ENCODE measurements at places on chromosomes 2 and 18.

DNA sequence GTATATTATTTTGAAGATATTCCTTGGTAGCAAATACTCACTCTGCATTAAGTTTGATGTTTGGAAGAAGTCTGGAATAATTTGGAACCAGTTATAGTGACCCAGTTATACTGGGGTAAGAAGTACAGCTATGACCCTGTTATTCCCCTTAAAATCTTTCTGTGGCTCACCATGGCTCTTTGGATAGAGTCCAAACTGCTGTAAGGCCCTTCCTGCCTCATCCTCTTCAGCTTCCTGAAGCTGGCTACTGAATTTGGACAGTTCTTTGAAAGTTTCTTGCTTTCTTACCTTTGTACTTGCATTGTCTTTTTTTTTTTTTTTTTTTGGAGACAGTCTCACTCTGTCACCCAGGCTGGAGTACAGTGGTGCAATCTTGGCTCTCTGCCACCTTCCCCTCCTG, 85.6 kb downstream of the ABI2 start:
- no peak for DNase-seq

- no peak for DNase-seq
These were observed 33.6 kb downstream of the MC4R start for GRCh38 chr18:60339018-60339417.

- DNase-seq, result no peak
These were observed 4.0 kb downstream of the NEU4 start for GRCh38 chr2:241812730-241813643.

DNA sequence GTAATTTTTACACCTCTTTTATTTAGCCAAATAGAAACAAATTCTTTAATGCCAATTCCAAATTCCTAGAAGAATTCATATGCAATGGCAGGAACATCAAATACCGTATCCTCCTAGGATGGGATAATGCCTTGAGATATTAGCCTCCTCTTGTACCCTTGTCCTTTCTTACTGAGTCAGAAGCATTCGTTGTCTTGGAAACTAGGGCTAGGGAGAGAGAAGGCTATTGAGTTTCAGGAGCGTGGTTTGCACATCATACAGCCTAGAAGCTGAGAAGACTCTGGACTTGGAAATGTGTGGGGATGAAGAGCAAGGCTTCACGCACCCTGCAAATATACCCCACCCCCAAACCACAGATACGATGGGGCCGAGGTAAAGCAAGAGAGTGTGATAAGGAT, 300.7 kb downstream of the SP3 start:
- no peak for DNase-seq

DNA sequence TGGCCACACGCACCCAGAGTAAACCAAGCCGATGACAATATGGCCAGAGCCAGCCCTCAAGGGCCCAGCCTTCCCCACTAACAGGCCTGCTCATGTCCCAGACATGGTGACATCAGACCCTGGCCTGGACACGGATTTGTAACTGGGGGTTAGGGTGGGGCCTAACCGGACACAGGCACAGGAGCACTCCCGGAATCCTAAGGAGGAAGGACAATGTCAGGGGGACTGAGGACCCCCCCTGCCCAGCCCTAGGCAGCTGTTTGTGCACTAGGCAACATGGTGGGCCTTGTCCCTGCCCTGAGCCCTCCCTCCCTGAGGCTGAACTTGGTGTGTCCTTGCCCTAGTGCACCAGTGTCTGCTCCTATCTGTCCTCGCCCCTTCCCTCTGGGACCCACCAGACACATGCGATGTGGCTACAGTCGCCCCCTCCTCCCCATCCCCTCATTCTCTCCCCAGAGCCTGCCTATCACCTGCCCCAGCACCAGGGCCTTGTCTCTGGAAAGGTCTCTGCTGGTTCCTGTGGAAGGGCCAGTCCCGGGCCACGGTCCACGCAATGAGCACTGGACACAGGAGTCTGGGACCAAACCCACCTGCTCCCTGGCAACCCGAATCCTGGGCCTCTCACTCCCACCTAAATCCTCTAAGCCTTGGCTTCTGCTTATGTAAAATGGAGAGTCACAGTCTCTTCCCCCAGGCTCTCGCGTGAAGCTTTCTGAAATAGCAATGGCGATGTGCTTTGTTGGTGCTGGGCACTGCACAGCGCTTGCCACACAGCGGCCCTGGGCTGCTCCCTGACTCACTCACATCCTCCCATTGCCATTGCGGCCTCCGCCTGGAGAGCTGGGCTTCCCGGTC, 76.5 kb upstream of the RAB6C start:
- no peak for DNase-seq

GRCh38 chr2:127860130-127860529, 2.2 kb upstream of the POLR2D start:
- no peak for DNase-seq

DNA sequence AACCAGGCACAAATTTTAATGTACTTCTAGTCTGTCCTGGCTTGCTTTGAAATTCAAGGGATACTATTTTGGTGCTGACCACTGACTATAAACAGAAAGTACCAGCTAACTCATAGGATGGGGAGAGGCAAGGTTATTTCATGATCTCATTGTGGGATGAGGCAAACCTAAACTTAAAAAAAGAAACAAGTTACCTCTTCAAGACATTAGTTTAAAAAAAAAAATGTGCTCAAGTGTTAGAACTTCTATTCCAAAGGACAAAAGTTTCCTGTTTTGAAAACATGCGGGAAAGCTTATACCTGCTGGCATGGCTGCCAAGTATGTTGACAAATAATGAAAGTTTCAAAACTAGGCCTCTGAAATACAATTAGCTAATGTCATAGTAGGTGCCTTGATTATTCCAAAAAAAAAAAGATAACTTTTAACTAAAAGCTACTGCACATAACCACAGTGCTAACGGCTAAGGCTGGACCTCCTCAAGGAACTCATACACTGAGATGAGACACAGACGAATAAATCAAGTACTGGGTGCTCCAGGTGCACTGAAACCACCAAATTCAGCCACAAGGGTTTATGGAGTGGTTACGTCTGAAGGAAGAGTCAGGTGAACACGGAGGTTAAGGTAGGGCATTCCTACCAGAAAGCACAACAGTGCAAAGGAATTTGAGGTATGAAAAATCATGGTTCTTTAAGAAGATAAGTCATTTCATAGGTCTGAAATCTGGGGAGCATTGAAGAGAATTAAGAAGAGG, 38.1 kb downstream of the TMEM131 start:
- DNase-seq, result no peak

DNA sequence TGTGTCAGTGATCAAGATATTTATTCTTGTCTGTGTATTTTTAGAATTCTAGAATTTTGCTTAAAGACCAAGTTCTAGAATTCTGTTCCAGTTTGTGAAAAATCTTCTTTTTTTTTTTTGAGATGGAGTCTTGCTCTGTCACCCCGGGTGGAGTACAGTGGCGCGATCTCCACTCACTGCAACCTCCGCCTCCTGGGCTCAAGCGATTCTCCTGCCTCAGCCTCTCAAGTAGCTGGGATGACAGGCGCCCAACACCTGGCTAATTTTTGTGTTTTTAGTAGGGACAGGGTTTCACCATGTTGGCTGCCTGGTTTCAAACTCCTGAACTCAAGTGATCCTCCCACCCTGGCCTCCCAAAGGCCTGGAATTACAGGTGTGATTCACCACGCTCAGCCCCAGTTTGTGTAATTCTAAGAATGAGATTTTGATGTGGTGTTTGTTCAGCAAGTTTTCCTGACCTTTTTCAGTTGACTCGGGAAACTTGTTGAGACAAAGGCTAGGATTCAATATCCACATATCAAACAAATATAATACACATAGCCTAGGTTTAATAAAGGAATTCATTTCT, 3.6 kb downstream of the EIF5B start:
- DNase-seq, result no peak

DNA sequence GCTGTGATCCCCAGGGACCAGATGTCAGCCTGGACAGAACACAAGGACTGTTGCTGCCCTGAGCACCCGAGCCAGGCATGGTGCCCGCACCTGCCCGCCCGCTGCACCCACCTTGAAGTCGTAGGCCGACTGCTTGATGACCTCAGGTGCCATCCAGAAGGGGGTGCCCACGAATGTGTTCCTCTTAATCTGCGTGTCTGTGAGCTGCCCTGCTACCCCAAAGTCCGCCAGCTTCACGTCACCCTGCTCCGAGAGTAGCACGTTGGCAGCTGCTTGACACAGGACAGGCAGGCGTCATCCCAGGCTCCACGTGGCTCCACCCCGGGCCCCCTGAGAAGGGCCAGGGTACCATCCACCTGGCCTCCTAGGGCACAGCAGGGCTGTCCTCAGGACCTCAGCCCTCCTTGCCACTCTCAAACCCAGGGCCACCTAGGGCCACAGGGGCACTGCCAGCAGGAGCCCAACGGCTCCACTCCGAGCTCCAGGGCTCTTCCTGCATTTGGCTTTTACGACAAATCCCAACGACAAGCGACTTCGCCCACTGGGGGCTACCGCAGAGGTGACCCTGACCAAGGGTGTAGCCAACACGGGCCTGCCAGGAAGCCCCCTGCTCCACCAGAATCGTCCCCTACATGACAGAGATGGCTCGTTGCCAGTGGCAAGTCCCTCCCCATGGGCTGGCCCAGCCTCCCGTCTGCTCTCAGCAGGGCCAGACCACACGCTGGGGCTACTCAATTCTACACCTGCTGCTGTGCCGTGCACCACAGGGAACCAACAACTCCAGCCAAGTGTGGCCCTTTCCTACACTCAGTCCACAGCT, 9.0 kb downstream of the STK25 start:
- DNase-seq, result no peak

DNA sequence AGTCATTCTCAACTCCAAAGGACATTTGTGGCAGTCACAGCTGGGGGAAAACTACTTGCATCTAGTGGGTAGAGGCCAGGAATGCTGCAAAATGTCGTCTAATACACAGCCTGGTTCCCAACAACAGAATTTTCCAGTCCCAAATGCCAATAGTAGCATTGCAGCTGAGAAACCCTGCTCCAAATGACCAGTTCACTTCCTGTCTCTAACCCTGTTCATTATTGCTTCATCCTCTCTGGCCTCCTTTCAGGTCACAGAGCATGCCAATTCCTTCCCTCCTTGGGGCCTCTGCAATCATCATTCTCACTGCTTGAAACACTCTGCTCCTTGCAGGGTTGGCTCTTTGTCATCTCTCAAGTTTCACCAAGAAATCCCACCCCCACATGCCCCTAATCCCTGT, 139.1 kb downstream of the IRS1 start:
- no peak for DNase-seq

DNA sequence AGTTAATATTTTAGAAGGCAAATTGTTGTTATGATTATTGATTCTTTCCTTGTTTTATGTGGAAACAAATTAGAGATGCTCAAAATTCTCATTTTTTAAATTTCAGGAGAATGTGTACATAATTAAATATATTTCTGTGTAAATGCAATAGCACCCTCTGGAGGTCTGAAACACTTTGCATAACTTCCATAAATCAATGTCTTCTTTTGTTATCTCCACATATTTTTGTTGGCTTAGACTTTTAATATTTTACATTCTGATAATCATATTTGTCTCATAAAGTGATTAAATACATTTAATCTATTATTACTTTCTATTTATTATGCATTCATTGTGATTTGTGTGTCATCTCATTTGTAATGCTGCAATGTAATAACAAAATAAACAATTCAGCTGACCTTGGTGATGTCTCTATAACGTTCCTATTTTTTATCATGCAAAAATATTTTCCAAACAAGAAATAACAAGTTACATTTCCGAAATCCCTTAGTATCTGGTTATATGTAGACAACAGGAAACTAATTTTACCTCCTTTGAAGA, 201.8 kb upstream of the GALNT5 start:
- no peak for DNase-seq

DNA sequence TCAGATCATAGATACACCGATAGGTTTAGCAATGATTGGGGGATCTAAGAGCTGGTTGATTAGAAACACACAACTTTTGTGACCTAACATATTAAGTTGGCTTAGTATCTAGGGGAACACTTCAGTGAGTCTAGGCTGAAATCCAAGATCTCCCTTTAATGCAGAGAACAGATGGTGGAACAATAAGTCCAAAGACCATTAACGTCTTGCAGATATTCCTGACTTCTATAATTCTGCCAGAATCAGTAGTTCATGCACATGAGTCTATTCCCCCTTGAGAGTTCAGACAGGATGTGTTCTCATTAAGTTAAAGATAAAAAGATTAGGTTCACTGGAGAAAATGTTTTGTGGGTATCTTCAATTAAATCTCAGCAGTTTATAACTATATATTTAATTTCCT, 506.5 kb downstream of the TSN start:
- no peak for DNase-seq

DNA sequence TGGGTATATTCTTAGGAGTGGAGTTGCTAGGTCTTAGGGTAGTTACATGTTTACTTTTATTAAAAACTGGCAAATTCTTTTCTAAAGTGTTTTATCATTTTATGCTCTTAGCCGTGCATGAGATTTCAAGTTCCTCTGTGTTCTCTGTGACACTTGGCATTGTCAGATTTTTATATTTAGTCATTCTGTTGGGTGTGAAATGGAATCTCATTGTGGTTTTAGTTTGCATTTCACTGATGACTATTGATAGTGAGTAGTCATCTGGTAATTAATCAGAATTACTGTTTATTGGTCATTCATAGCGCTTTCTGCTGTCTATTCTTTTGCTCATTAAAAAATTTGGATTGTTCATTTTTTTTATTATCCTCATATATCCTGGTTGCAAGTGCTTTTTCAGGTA, 34.1 kb downstream of the RAB3GAP1 start:
- DNase-seq, result no peak

DNA sequence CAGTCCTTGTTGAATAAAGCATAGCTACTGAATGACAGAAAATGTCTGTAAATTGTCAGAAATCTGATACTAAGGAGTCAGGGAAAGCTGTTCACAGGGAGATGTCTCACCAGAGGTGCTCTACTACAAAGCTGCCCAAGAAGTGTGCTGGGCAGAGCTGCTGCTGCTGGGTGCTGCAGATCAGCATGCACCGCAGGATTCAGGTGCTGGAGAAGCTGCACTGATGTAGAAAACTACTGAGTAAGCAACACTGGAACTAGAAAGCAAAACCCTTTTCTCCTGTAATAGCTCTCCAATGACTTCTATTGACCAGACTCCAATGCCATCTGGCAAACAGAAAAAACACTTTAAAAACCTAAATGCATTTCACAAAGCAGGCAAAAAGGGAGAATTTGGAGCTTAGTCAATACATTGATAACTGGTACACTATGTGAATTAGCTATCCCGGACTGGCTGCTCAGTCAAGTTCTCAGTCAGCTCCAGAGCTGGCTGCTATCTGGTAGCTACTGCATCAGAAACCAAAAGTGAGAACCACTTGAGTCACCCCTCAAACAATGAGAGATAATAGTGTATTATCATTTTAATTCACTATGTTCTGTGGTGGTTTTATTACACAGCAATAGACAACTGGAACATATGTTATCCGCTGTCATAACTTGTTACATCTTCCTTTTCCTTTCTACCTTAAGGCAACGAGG, 493.1 kb downstream of the CPS1 start:
- DNase-seq, result no peak

GRCh38 chr18:11860594-11861450, 9.6 kb downstream of the CHMP1B start:
- DNase-seq, result no peak

GRCh38 chr2:109417701-109418335, 195.9 kb downstream of the SEPTIN10 start:
- DNase-seq, result no peak
